ENCODE measurements at places on chromosomes 3 and 15.

DNA sequence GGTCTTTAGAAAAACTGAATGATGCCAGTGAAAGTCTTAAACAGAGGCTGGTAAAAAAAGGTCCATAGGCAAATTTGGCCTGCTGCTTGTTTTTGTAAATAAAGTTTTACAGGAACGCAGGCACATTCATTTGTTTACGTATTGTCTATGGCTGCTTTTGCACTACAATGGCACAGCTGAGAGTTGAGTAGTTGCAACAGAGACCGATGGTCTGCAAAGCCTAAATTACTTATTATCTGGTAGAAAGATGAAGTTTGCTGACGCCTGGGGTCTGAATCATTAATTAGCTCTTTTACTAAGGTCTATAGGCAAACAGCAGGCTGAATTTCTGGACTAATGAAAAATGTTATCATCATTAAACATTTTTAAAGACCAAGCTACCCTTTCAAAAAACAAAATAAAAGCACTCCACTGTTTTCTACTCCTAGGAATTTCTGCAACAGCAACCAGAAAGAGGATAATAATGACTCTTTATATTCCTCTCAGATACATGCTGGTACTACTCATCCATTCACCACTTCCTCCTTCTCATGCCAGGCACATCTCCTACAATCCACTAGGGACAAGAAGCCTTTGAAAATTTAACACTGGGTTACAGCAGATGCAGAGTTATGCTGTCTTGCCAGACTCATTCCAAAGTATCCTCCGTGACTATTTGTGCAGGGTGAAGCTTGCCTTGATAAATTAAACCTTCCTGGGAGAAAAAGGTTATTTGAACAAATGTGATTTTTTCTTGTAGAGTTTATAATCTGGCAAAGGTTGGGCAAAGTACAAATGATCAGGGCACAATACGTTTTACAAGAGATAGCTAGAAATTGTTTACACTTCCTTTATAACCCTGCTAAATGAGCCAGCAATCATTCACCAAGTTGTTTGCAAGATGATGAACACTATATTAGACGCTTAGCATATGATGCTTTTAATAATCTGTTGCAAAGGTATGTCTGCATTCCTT is 6.0 kb downstream of the GATM start:
- DNase-seq = no peak

DNA sequence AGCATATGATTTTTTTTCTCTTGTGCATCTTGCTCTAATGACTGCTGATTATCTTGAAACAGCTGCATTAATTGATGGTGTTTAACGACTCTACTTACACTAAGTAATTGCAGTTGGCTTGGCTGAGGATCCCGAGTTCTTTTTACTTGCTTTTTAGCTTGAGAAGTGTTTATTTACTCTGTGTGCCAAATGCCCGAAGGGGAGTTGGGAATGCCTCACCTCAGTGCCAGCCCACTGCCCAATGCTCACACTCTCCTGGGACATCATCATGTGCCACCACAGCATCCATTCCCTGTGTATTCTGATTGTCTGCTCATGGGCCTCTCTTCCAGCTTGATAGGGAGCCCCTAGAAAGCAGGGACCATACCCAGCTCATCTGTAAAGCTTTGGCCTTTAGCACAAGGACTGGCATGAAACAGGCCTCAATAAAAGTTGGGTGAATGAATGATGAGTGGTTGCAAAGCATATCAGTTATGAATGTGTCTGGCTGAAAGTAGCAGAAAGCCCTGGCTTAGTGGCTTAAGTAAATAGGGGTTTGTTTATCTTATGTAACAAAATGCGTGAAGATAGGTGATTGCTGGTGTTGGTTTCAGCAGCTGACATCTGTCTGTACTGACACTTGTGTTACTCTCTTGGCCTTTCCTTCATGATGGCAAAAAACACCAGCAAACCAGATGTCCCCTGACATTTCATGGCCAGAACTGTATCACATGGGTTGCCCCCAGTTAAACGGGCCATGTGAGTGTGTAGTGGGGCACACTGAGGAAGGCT is 8.1 kb downstream of the PXYLP1 start:
- DNase-seq = no peak

DNA sequence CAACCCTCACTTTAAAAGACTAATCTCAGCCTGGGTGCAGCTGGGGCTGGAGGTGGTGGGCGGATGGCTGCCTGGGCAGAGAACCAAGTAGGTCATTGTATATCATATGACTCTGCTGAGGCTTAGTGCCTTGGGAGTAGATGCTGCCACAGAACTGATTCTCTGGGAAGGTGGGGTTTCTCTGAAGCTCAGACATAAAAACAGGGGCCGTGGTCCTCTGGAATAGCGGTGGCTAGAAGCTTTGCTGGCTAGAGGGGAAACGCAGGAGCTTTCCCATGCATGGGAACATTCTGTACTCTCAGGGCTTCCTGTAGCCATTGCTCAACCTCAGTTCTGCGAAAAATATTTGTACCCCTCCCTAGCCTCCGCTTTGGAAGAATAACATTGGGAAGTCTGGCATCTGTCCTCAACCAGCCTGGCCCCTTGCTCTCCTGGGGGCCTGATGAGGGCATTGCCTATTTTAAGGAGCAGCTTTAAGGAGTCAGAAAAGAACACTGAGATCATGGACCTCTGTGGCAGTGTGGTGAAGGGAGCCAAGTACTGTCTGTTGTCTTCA is 14.7 kb downstream of the TIMP4 start:
- DNase-seq = peak; percentile 68

DNA sequence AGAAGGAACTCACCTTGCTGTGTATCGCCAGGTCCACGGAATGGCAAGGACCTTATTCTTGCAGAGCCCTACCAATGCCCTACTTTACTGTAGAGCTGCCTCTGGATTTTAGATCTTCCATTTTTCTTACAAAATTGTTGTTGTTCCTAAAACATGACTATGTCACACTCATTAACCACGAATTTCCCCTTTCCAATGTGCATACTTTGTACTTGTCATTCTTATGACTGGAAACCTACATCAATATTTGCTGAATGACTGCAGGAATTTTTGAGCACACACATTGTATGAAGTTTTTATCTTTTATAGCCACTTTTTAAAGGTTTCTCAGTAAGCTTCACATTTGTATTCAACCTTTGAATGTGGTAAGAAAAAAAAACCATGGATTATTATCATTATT is 35.9 kb upstream of the CMSS1 start:
- no peak for DNase-seq

- DNase-seq = no peak
Observed at GRCh38 chr15:50881121-50882048, 27.1 kb upstream of the AP4E1 start.

DNA sequence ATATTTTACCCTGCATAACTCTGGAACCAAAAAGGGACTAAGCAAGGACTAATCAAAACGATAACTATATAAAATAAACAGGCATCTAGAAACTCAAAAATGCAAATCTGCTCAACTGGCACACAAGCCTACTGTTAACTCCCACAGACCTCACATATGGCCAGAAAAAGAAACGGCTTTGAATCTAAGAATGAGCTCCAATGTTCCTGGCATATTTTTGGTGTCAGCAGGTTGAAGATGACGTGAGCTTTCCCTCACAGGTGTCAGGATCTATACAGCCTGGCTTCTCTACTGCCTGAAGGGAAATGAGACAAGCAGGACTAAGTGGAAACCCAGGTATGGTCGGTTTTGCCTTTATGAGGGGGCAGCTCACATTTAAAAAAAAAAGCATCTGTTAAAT is 120.1 kb upstream of the SPATA12 start:
- no peak for DNase-seq

GRCh38 chr15:100124936-100125335 is 216.8 kb downstream of the ADAMTS17 start:
- DNase-seq = no peak

DNA sequence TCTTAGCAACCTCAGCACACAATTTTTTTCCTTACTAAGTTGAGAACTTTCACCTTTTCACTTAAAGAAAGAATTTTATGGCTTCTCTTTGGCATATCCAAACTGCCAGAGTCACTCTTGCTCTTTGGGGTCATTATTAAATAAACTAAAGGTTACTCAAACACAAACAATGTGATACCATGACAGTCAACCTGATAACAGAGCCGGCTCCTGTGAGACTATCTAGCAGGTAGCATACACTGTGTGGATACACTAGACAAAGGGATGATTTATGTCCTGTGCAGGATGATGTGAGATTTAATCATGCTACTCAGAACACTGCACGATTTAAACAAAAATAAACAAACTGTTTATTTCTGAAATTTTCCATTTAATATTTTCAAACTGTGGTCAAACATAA is 35.6 kb downstream of the LRRFIP2 start:
- no peak for DNase-seq

GRCh38 chr3:168801794-168802193 is 706.1 kb upstream of the GOLIM4 start:
- DNase-seq = no peak

GRCh38 chr3:143266927-143267326 is 147.4 kb downstream of the CHST2 start:
- DNase-seq = no peak

DNA sequence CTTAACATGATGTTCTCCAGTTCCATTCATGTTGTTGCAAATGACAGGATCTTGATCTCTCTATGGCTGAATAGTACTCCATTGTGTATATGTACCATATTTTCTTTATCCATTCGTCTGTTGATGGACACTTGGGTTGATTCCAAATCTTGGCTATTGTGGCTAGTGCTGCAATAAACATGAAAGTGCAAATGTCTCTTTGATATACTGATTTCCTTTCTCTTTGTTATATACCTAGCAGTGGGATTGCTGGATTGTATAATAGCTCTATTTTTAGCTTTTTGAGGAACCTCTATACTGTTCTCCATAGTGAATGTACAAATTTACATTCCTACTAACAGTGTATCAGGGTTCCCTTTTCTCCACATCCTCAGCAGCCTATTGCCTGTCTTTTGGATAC is 5.9 kb upstream of the RBP2 start:
- DNase-seq = no peak

- DNase-seq = no peak
Observed at GRCh38 chr3:13563911-13564310, 15.0 kb downstream of the FBLN2 start.

DNA sequence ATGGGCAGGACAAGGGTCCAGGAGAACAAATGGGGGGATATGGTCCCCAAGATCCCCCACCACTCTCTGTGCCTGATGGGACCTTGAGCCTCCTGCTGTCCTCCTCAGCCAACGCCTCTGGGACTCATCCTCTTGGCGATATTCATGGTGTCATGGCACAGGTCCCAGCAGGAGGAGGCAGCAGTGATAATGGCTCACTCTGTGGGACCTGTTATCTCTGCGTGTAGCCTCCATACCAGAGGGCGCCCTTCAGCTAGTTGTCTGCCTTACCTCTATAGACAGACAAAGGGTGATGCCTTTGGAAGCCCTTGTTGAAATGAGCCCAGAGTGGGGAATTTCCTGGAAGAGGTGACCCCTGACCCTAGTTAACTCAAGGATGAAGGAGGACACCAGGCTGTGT is 7.4 kb downstream of the ZBTB47 start:
- no peak for DNase-seq

DNA sequence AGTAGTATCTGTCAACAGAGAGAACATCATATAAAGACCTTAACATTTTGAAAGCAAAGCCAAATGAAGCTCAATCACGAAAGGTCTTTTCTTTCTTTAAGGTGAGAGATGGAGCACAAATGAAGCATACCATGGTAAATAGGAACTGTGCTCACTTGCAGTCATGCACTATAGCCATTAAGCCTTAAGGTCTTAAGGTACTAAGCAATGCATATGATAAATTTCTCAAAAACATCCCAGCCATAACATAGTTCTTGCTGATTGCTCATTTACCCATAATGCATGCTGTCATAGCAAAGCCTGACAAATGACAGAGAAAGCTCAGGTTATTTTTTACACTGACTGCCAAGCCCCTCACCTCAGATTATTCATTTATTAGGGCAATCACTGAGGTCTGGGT is 214.5 kb downstream of the MECOM start:
- no peak for DNase-seq

GRCh38 chr3:171284308-171285075 is 175.7 kb downstream of the TNIK start:
- DNase-seq = no peak

- no peak for DNase-seq
Observed at GRCh38 chr15:39251413-39252133, 329.3 kb upstream of the THBS1 start.

DNA sequence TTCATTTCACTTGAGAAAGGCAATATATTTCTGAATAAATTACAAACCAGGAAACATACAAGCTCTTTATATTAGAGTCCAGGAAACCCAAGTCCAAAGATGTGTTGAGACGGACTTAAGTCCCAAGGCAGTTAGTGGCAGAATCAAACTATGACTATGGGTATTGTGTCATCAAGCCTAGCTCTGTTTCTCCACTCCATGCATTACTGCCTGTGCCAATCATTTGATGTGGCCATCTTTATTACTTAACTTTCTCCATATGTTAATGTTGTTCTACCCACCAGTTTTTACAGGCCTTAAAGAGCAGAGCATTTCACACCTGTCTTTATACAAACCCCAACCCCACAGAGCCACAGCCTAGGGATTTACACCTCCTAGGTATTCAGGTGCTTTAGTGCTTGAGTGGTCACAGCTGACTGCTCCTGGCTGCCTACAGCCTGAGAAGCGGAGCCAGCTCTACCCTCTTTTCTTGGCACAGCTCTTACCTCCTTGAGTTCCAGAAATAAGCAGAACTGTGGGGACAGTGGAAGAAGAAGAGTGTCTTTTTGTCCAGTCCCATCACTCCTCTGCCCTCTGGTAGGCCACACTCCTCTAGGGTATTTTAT is 92.1 kb downstream of the DTWD1 start:
- DNase-seq = no peak

- DNase-seq = peak; percentile 76
Observed at GRCh38 chr15:39199076-39199475, 381.8 kb upstream of the THBS1 start.

GRCh38 chr3:180189310-180189648 is 152.5 kb upstream of the PEX5L start:
- DNase-seq = no peak

DNA sequence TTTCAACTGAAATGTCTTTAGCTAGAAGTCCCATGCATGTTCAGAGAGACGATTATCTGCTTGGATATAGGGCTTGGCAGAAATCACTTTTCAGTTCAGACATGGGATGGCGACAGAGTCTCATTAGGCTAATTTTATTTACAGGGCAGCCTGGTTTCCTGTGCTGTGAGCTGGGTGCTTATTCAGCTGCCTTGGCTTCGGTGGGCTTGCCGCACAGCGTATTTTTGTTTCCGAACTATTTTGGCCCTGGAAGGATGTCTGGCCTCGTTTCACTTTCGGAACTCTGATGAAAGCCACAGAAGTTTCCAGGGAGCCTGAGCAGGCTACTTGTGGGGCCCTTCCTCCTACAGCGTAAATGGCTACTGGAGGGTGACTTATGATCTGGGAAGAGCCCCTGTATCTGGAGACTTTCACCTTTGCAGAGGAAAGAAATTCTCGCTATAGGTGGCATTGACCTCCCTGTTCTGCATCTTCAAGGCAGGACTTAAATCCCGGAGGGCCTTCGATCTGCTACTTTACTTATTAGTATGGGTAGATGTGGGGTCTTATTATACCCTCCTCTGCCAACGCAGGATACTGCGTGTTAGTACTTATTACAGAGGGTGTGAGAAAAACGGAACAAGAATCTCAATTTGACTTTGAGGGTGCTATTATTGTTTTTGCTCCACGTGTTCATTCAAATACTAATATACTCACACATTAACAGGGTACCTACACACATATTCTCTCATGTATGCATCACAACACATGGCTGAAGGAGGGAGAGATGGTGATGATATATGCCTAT is 364.0 kb upstream of the RBMS3 start:
- peak; percentile 91 for DNase-seq

- DNase-seq = no peak
Observed at GRCh38 chr15:78193731-78194567, 40.4 kb downstream of the ACSBG1 start.

GRCh38 chr3:64765947-64766346 is 78.1 kb upstream of the ADAMTS9 start:
- DNase-seq = no peak

- no peak for DNase-seq
Observed at GRCh38 chr3:67940210-67940952, 286.0 kb upstream of the SUCLG2 start.

Data from femur (tissue), 1 donor.